ENCODE measurements at places on chromosomes 7 and 10. TPM values are rescaled to one million over a fixed set of nuclear protein-coding genes. Genes with fewer than 3 reads are reported as not detected.

The TUBB8 gene
- not detected for total RNA-seq

The TDRD1 gene
- 0.17 TPM for total RNA-seq

DNA sequence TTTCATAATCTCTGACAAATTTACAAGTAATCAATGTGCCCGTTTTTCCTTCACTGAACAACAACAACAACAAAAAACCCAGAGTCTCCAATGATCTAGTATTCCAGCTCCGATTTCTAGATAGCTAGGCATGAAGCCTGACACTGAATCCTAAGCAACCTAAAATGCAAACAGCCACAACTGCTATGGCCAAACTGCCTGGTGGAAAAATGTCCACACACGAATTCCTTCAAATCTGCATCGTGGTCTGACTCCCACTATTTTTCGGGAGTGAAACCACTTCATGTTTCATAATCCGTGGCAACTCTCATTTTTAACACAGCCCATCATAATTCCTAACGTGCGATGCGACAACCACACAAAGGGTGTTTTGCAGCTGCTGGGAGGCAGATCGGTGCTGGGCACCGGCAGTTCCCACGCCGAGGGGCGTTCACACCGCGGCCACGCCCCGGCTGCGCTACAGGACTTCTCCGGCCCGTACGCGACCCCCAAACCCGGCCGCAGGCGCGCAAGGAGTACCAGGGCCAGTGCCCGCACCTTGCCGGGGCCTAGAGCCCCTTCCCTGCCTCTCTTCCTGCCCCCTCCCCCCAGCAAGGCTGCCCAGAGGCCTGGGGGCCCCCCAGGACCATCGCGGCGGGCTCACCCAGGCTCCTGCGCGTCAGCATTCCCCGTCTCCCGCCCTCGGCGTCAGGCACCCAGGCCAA lies 814 bp downstream of the RUFY2 start:
- peak overlapping the region; percentile 75 for H3K27ac ChIP-seq
- H3K4me1 ChIP-seq = no peaks in the 10 kb centered on the region
- DNase-seq = peak; percentile 64
- no peaks in the 10 kb centered on the region for H3K27me3 ChIP-seq

The CSGALNACT2 gene
- 7.3 TPM for total RNA-seq

DNA sequence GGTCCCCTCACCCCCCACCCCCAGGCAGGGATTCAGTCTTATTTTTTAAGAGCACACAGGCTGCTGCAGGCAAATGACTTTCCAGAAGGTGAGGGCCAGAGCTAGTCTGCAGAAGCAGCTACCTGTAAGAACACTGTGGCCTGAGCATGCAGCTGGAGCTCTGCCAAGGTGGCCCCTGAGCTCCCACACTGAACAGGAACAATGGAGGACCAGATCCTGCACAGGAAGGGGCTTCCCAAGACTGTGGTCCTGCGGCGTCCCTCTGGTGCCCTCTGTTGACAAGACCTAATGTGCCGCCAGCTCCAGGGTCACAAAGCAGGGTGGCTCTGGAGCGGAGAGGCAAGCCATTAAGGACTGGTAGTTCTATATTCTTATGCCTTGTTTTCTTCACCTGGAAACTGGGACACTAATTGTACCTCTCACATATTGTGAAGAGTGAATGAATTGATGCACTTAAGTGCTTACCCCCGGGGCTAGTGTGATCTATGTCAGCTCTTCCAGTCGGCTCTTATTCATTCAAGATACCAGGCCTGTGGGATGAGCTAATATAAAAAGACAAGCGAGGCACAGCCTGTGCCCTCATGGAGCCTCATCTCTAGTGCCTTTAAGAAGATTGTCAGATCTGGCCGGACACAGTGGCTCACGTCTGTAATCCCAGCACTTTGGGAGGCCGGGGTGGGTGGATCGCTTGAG lies 8.0 kb upstream of the BEND7 start:
- no peaks in the 10 kb centered on the region for H3K36me3 ChIP-seq
- no peaks in the 10 kb centered on the region for H3K4me1 ChIP-seq
- peak; percentile 70 for DNase-seq
- H3K27me3 ChIP-seq = no peaks in the 10 kb centered on the region

GRCh38 chr10:79927111-79927828 lies 21.6 kb downstream of the SFTPD start:
- H3K4me1 ChIP-seq = no peaks in the 10 kb centered on the region
- peak; percentile 92 for DNase-seq
- peak overlapping the region; percentile 35 for H3K27ac ChIP-seq

The SPDYE11 gene
- total RNA-seq = not detected
